ENCODE measurements at places on chromosomes 7 and 10.

- no peak for DNase-seq
Measured at GRCh38 chr7:21094589-21094988, 307.9 kb upstream of the SP8 start.

DNA sequence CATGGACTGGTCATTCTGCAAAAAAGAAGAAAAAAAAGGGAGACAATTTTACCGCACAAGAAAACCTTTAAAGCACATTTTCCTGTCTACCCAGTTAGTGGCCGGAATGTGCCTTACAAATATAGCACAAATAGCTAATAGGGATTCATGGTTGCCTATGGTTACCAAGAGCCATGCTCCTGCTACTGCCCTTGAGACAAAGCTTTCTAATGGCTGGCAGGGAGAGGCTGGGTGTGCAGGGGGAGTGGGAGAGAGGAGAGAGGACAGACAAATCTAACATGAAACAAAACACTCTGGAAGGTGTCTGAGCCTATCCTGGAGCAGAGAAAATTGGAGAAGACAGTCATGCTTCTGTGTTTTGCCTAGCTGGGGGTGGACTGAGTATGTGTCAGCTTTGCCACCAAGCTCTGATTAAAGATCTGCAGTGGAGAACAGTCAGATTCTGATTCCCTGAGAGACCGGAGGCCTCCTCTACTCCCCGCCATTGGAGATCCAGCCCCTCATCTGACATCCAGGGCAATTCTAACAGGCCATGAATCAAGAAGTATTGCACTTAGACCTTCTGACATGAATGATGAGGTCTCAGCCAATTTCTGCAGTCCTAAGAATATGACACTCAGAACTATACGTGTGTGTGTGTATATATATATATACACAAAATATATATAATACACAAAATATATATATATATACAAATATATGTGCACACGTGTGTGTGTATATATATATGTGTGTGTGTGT, 80.2 kb downstream of the PRTFDC1 start:
- no peak for DNase-seq

DNA sequence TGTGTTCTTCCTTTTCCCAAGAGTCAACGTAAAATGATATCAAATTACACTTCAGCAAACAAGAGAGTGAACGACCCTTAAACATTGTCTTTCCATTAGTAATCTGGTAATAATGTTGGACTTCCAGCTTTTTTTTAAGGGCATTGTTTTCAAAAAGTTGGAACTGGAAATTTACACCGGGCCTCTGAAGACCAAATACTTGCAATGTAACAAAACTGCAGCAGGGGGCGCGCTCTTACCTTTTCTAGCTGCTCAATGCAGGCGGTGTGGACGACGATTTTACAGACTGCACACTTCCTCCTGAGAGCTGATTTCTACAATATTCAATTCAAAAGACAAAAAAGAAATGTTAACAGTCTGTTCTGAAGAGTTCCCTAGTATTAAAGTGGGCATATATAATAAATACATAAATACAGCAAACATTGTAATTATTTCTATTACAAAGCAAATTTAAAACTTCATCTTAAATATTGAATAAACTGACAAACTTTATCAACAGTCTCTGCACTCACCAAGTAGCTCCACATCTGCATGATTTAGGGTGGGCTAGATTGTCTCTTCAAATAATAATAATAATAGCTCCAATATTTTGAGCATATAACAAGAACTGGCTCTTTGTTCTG, 190.4 kb downstream of the DGKI start:
- peak; percentile 71 for DNase-seq

- DNase-seq = no peak
Measured at GRCh38 chr7:34067005-34067778, 161.9 kb downstream of the BMPER start.

- no peak for DNase-seq
Measured at GRCh38 chr7:79786187-79786586, 332.7 kb upstream of the MAGI2 start.

- no peak for DNase-seq
Measured at GRCh38 chr10:75803816-75804552, 372.6 kb downstream of the LRMDA start.

- no peak for DNase-seq
Measured at GRCh38 chr10:126654579-126654978, 15.9 kb downstream of the C10orf90 start.

Data from RCC 7860 (cell line).